ENCODE measurements at places on chromosomes 13 and 19.

GRCh38 chr19:54653181-54653809 lies 9.5 kb upstream of the LILRB4 start:
- DNase-seq = no peak

- peak; percentile 6 for DNase-seq
Measured at GRCh38 chr13:41802684-41803444, 158.0 kb downstream of the VWA8 start.

DNA sequence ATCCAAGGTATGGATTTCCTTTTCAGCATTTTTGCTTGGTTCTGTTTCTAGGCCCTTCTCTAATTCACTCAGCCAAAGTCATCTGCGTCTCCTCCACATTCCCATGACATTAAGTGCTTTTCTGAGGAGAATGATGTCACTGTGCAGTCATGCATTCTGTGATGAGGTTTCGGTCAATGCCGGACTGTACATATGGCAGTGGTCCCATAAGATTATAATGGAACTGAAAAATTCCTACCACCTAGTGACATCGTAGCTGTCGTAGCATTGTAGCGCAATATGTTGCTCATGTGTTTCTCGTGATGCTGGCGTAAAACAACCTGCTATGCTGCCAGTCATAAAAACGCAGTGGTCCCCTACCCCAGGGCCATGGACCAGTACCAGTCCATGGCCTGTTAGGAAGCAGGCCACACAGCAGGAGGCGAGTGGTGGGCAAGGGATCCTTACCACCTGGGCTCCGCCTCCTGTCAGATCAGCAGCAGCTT lies 63.4 kb upstream of the TNFRSF19 start:
- peak; percentile 27 for DNase-seq

DNA sequence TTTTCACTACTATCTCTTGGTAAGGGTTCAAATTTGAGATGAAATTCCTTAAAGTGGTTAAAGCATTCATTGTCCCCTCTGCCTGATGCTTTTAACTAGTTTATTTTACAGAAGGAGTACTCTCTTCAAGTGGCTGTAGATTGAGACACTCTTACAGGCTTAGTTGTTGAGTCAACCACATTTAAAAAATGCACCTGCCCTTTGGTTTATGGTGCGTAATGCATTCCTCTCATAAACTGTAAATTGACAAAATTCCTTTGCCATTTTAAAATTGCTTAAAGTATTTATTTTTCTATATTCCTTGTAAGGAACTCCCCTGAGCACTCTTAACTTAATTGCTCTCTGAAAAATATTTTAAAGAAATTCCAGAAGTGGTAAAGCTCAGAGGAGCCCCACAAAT lies 826 bp upstream of the GPC5 start:
- DNase-seq = no peak

DNA sequence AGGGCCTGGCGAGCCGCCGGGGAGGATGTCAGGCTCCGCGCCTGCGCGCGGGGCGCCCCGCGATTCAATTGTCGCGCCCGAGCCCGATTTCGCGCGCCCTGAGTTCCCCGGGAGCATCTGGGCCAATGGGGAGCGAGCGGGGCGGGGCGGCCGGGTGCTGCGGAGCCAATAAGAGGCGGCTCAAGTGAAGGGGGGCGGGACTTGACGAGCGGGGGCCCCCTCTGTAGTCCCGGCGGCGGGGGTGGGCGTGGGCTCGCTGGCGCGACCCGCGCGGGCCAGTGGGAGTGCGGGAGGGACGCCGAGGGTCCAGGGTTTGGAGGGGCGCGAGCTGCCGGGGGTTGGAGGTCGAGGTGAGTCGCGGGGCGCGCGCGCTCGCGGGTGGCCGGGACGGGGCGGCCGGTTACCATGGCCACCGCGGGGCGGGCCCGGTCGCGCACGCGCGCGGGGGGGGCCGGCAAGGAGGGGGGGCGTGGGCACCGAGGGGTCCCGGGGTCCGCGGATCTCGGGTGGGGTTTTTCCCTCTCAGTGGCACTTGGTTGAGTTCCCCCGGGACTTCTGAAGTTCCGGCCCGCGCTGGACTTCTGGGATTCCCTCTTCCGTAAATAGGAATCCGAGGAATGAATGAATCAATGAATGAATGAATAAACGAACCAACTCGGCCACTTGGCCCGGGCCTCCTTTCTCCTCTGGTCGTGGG lies 744 bp downstream of the UHRF1 start:
- DNase-seq = peak; percentile 90

- peak; percentile 28 for DNase-seq
Measured at GRCh38 chr19:29741776-29742175, 26.7 kb upstream of the C19orf12 start.

DNA sequence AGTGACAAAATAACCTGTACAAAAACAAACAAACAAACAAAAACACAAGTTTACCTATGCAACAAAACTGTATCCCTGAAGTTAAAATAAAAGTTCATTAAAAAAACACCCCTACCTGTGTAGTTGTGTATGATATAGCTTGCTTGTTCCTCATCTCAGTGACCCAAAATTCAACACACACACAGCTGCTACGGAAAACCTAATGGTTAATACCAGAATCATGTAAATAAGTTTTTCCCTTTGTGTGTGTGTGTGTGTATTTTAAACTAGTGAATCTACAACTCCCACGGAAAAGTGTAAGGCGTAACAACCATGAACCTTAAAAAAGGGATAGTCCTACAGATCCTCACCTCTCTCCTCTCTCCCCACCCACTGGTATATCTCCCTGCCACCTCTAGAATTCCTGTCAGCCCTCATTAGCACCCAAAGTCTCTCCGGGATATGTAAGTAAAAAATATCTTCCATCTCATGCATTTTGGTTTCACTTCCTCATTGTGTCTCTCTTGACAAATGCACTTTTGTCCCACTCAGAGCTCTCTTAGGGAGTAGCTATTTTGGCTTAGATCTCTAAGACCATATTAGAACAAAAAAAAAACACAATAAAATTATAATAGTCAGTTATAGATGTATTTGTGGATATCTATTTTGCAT lies 2236.5 kb downstream of the PCDH9 start:
- DNase-seq = no peak
